ENCODE measurements at places on chromosomes 5 and 9. TPM values are rescaled to one million over a fixed set of nuclear protein-coding genes. Genes with fewer than 3 reads are reported as not detected.

Gene ANKDD1B
- total RNA-seq: 0.25 TPM

Gene TESK1
- 28.8 TPM for total RNA-seq

Gene MRPS2
- total RNA-seq: 49.8 TPM

Gene F2RL2
- total RNA-seq: 0.27 TPM

Gene DNAI1
- total RNA-seq: not detected

Gene PCDHB13
- 1.7 TPM for total RNA-seq

Gene PCDHB2
- 2.2 TPM for total RNA-seq

Gene EGR1
- total RNA-seq: 6.4 TPM

GRCh38 chr9:111662576-111663300, 1.3 kb downstream of the GNG10 start:
- no peak for DNase-seq

GRCh38 chr5:113354055-113354454, 80.7 kb downstream of the TSSK1B start:
- no peak for DNase-seq

- DNase-seq: no peak
These were observed 58.6 kb upstream of the PPARGC1B start for GRCh38 chr5:149671544-149671943.

DNA sequence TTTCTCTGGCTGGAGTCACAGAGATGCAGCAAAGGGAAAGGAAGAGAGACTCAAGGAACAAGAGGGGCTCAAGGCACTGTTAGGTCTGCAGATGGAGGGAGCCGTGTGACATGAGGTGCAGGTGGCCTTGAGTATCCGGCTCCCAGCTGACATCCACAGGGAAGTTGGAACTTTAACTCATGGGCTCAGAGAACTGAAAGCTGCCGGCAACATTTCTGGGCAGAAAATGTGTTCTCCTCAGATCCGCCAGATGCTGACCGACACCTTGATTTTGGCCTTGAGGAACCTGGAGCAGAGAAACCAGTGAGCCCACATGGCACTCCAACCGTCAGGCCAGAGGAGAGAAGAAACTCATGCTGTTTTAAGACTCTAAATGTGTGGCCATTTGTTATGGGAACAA, 258.1 kb upstream of the IRX2 start:
- DNase-seq: no peak

- DNase-seq: no peak
These were observed 44.9 kb downstream of the ZNF354A start for GRCh38 chr5:178685386-178686059.

DNA sequence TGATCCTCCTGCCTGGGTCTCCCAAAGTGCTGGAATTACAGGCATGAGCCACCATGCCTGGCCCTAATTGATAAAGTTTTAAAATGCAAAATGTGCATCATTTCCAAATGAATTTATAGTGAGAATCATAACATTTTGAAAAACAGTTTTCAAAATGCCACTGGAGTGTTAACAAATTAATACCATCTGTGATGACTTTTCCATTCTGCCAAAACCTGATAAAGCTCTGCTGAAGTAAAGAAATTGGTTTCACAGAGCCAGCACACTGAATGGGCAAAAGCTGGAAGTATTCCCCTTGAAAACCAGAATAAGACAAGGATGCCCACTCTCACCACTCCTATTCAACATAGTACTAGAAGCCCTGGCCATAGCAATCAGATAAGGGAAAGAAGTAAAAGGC, 89.6 kb downstream of the MUSK start:
- DNase-seq: no peak

DNA sequence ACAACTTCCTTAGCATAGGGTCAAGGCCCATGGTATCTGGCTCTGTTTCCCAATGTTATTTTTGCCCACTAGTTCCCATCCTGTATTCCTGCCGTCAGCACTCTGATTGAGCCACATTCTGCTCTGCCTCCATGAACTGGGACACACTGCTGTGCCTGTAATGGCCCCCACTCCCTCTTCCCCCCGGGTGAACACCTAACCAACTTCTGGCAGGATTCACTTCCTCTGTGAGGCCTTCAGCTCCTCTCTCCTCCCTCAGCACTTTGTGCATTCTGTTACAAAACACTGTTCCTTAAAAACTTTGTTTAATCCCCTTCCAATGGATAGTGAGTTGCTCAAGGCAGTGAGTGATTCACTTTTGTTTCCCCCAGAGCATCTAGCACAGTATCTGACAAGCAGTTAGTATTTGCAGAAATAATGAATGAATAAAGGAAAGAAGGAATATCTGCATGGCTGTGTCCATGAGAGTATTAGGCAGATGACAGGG, 183.6 kb downstream of the EFNA5 start:
- DNase-seq: no peak

DNA sequence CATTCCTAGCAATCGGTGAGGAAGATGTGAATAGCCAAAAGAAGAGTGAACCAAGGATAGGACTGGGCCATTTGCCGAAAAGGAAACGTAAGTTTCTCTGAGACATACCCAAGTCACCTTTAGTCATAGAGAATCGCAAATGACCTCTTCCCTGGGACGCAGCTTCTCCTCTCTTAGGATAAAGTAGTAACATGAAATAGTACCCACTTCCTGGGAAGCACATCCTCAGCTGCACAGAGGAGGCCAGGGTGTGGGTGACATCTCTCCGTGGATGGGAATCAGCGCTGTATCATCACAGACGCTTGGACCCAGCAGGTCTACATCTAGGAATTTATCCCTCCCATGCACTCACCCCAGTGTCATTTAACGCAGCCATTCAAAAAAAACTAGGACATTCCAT, 120.9 kb upstream of the PHYKPL start:
- no peak for DNase-seq

DNA sequence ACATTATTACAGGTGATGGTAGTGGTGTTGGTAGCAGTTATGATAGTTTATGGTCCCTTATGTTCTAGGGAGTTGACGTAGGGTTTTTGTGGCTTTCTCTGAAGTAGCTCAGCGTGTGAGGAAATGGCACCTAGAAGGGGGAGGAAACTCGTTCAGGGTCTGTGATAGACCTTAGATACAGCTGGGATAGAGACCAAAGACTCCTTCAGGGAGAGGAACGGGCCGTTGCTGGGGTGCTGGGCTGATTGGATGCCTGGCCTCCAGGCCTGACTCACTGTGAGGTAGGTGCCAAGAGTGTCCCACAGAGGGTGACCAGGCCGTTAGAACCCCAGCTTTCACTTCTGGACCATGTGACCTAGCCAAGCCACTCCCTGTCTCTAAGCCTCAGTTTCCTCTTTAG, 96.6 kb downstream of the DAB2IP start:
- no peak for DNase-seq

DNA sequence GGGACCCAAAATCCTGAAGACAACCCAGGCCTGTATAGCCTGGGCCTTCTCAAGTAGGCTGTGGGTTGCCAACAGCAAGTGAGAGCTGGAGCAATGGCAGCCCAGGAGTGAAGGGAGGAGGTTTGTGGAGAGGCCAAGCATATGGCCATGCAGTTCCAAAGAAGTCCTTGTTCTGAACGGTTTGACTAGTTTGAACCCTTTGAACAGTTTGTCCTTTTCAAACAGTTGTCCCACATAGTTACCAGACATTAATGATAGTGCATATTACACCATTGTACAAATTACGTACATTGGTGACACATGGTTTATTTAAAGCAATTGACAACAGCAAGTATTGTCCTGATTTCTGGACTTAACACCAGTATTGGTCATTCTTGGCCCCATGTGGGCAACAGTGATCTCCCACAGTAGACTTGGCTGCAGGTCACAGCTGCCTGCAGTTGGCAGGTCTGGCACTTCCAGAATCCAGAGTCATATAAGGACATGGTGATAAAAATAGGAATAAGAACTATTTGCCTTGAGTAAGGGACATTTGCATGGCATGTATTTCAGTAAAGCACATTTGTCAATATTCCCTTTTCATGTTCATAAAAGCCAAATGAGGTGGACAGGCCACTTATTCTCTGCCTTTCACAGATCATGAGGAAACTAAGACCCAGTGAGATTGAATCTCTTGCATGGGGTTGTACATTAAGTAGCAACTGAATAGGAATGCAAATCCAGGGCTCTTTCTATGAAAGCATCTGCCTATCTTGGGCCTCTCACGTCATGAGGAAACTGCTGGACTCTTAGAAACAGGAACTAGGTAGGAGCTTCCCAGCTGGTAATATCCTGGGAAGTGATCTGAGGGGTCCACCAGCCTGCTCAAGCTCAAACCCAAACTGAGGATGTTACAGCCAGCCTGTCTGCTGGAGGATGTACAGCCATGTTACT, 30.3 kb downstream of the SLC25A48 start:
- peak; percentile 54 for DNase-seq

DNA sequence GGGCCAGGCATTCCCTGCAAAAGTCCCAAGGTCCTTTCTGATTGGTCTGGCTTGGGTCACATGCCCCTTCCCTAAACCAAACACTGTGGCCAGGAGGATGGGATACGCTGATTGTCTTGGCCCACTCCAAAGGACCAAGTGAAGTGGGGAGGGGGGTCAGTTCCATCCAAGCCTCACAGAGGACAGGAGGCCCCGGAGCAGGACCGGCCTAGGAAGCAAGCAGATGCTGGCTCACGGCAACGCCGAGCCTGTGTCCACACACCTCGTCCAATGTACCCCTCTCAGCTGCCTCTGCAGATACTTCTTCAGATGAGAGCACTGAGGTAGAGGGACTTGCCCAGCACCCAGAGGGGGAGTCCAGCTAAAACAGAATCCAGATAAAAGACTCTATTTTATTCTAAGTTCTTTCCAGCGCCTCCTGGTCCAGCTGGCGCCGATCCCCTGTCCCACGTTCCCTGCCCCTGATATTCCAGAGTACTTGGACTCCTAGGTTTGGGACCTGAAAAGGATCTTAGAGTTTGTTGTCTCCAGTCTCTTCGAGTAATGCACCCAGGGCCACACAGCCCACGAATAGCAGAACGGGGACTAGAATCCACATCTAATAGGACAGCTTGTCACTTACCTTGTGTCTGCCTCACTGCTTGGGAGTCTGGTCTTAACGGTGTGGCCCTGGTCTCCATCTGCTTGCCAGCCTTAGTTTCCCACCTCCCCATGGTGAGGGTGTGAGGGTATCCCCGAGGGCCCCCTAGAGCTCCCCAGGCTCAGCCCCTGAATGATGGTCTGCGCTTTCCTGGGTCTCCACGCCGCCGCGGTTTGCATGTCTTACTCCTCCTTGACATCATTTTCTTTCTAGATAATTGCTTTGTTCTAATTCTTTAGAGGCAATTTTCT, 72.4 kb upstream of the UNC5A start:
- no peak for DNase-seq

DNA sequence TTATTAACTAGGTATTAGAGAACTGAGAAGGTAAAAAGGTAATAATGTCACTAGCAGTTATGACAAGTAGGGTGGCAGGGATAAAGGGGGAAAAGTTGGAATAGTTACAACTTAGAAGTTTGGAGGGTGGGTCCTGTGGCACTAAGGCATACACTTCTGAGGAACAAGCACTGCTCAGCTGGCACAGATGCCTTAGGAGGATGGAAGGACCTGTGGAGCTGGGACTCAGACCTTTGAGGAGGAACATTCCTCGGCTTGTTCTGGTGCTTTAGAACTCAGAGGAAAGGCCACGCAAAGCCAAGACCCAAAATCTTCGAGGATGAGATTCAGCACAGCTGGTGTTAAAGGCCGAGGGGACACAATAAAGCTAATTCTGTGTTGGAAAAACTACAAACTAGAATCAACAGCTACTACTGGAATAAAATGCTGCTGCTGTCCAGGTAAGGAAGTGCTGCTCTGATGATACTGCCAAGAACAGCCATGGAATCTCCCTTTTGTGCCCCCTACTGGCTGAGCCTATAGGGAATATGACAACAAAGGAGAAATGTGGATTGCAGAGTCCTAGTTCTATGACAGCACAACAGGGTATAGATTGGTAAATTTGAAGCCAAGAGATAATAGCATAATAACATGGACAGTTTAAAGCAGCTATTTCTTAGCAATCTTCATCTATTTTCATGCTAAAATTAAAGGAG, 126.7 kb downstream of the SLC25A46 start:
- DNase-seq: no peak

- DNase-seq: no peak
These were observed 233.3 kb downstream of the PCSK1 start for GRCh38 chr5:96199713-96200183.

- no peak for DNase-seq
These were observed 42.8 kb downstream of the STK10 start for GRCh38 chr5:172144931-172145869.
